Activated CD4-positive, alpha-beta T cell treated with anti-CD3 and anti-CD28 coated beads, Interleukin-2, amount 50 U/mL, for 4 hours (primary cell): ENCODE measurements at places on chromosomes 1 and 21.
A peak's percentile ranks its signal among the peaks of the same experiment; 100 is the strongest.

- DNase-seq = no peak
Measured at GRCh38 chr21:34675871-34676270, 7.1 kb downstream of the CLIC6 start.

DNA sequence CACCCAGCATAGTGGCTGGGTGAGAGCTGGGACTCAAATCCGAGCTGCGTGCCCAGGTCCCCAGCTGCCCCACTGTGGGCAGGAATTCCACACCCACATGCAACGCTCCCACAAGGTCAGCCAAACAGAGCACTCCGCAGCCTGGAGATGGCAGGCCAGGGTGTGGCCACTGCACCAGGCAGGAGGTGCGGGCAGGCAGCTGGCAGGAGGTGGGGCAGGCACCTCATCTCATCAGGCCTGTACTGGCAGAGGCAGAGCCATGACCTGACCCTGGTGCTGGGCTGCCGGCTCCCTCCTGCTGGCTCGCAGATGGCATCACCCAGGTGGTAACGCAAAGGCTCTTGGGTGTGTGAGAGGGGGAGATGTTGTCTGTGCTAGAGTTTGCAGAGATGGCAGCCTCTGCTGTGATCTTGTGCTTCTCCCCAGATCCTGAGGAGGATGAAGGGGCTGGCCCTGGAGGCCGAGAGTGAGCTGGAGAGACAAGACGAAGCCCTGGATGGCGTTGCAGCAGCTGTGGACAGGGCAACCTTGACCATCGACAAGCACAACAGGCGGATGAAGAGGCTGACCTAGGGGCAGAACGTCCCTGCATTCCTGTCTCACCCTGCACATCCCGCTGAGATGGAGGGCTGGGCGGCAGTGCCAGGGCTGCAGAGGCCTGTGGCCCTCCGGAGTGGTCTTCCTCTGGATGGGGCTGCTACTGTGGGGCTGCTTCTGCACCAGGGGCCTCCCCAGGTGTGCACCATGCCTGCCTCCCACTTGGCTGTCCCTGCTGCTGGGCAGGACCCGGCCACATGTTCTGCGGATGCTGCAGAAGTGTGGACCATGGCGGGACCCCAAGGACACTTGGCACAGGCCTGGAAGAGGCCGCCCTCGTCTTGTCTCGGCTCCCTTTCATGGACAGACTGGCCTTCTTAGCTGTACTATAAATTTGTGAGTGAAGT, 35.1 kb upstream of the PRSS38 start:
- DNase-seq = no peak

GRCh38 chr1:165856606-165857005, 29.2 kb downstream of the UCK2 start:
- no peak for DNase-seq

DNA sequence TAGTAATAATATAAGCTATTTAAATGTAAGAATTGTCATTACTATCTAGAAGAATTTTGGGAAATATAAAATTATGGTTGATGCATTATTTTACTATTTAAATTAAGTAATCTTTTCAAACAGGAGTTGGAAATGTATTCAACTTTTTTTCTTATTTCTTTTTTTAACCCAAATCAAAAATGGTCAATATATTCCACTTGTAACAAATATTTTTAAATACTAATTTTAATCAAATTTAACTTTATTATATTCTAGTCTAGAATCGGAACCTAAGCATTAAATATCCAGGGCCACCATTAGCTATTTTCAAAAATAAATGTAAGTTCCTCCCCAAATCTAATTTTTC, 37.2 kb upstream of the S1PR1 start:
- no peak for DNase-seq

- DNase-seq = no peak
Measured at GRCh38 chr1:180863158-180863775, 49.4 kb upstream of the KIAA1614 start.

DNA sequence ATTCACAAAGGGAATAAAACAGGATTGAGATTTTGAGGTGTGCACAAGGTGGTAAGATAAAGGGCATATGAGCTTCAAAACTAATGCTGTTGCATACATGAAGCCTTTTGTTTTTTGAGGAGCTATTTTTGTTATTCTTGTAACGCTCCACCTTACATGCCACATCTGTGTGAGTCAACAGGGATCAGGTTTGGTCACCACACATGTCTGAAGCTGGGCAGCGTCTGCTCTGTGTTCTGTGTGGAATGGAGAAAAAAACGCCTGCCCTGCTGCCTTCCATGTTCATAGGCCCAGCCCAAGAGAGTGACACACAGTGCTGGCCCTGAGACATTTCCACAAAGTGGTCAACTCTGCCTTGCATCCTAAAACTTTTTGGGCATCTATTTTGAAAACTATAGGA, 67.7 kb downstream of the MPZL1 start:
- no peak for DNase-seq

DNA sequence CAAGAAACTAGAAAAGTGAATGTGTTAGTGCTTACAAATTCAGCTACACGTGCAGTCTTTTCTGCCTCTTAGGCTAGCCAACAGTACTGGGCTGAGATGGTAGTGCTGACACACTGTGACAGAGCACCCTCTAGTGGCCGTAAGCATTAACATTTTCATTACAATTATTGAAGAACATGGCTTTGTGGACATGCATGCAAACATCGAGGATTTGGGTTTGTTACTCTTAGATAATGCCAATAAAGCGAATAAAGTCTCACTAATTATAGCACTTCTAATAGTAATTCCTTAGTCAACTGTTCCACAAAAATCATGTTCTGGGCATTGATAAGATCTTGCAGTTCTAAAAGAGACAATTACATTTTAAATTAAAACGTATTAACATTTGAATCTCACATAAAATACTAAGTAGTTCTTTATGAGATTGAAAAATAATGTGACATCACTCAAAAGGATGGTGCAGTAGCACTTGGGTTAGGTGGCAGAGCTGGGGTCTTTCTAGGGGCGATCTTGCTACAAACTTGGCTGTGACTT, 47.1 kb downstream of the MYSM1 start:
- DNase-seq = peak; percentile 46
